ENCODE measurements at places on chromosomes 11 and 22. TPM values are rescaled to one million over a fixed set of nuclear protein-coding genes. Genes with fewer than 3 reads are reported as not detected.

DNA sequence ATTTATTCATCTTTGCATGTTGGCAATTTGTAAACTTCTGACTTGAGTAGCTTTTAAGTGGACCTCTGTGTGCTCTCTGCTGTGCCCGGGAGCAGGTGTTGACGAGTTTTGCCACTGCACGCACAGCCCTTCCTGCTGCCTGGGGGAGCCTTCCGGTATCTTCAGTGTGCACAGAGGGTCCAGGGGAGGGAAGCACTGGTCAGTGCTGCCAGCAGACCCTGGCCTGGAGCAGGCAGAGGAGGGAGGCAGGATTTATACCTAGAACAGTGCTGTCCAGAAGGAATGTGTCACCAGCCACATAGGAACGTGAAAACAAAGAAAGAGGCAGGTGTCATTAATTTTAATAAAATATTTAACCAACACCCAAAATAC, 403.6 kb downstream of the TBC1D22A start:
- DNase-seq = peak; percentile 47

- no peak for DNase-seq
Observed at GRCh38 chr11:94734563-94735275, 33.4 kb upstream of the AMOTL1 start.

- DNase-seq = no peak
Observed at GRCh38 chr11:37504060-37504611, 906.1 kb upstream of the RAG2 start.

GRCh38 chr22:39962071-39962470, 1.9 kb downstream of the TMA7B start:
- DNase-seq = no peak

DNA sequence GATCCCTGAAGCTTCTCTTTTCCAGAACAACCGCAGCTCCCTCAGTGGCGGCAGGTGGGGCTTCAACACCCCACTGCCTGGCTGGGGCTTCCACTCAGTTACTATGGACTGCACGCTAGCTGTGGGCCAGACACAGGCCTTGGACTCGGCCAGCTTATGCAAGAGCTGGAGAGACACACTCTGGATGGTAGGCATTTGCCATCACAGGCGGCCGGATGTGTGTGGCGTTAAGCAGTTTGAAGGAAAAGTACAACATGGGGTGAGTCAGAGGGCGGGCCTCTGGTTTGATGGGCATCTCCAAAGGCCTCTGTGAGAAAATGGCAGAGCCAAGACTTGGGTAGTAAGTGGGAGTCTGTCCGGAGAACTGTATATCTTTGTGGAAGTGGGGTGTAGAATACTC, 17.6 kb downstream of the KCNJ4 start:
- no peak for DNase-seq

GRCh38 chr11:12169822-12170221, 59.4 kb downstream of the MICAL2 start:
- no peak for DNase-seq

- no peak for DNase-seq
Observed at GRCh38 chr22:46482056-46482675, 55.3 kb downstream of the CELSR1 start.

The TYR gene
- total RNA-seq = not detected

DNA sequence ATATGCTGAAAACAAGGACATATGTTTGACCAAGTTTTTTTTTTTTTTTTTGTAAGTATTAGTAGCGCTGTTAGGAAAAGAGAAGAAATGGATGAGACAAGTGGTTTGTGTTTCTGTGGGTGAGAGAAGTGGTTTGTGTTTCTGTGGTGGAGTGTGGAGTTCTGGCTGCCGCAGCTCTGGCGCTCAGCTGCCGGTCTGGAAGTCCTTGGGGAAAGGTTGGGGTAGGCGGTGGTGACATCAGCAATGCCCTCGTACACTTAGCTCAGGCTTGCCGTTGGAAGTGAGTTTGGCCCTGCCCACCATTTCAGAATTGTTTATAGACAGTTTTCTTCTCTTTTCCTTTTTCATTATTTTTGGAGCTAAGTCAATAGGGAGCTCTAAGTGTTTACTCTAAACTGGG, 116.6 kb downstream of the TBC1D22A start:
- no peak for DNase-seq

DNA sequence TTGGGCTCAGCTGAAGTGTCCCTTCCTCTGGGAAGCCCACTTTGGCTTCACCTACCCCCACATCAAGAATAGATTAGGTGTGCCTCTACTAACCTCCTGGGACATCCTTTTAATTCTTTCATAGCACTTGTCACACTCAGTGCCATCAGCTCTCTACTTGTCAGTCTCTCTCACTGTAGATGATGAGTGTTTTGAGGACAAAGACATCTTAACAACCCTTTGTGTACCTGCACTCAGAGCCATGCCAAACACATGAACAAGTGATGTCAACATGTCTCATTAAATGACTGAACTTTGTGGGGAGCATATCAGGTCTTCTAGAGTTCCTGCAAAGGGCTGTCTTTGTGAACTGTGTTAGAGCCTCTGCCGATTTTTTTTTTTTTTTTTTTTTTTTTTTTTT, 87.0 kb upstream of the AMOTL1 start:
- DNase-seq = no peak

The PPP1R14B gene
- total RNA-seq = 110 TPM

GRCh38 chr11:78270971-78271370, 82.3 kb downstream of the USP35 start:
- no peak for DNase-seq

DNA sequence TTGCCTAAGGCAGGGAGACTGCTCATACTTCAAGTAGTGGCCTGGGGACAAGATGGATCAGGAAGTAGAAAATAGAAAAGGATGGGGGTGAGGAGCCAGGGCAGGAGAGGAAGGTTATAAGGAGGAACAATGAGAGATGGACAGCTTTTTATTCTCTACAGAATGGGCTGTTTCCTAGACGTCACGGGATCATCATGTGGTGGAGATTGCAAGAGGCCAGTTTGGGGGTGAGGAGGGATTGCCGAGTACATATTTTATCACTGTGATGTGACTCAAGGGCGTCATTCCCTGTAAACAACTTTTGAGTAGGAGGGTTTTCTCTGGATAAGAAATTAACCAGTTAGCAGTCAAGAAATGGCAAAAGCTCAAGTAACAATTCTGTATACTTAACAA, 406.3 kb downstream of the ETS1 start:
- DNase-seq = no peak

Data from aorta (tissue), 5 donors.